ENCODE measurements at places on chromosomes 7 and 10.
A peak's percentile ranks its signal among the peaks of the same experiment; 100 is the strongest.

DNA sequence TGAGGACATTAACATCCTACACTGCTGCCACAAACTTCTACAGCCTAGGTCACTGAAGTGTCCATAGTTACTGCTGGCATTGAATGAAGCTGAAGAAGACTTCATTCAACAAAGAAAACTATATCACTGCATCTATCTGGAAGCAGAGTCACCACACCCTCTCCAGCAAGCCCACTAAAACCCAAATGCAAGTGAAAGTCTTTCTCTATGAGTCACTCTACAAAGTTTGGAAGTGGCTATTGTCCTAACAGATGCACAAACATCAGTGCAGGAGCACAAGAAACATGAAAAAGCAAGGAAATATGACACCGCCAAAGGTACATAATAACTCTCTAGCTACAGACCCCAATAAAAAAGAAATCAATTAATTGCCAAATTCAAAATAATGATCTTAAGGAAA lies 43.5 kb upstream of the CAMK2B start:
- peak; percentile 57 for DNase-seq

DNA sequence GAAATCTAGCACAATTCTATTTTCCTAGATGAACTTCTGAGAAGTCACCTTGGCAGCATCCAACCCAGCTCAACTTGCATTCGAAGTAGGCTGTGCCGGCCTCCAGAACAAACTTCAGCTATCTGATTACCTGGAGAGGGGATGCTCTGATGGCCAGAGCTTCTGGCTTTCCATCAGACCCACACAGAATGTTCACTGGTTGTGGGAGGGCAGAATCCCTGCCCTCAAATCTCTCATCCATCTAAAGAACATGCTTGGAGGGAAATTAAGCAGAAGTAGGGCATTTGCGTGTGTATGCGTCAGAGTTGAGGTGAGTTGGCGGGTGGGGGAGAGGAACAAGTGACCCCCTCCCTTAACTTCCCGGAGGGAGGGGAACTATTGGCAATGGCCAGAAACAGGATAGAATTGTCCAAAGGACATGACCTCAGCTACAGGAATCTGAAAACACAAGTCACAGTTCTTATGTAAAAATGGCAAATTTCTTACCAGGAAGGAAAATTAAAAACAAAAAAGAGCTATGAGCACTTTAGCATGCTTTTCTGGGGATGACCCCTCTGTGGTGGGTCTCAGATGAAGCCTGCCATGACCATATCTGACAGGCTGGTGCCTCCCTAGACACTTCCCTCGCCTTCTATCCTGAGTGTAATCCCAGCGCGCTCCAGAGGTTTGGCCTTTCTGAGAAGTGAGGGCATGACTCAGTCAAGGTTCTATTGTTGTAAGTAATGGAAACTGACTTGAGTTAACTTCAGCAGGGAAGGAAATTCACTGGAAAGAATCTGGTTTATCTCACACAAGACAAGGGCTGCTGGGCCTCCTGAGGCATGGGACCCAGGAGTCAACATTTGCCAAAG lies 278.8 kb downstream of the RPS24 start:
- DNase-seq: no peak

DNA sequence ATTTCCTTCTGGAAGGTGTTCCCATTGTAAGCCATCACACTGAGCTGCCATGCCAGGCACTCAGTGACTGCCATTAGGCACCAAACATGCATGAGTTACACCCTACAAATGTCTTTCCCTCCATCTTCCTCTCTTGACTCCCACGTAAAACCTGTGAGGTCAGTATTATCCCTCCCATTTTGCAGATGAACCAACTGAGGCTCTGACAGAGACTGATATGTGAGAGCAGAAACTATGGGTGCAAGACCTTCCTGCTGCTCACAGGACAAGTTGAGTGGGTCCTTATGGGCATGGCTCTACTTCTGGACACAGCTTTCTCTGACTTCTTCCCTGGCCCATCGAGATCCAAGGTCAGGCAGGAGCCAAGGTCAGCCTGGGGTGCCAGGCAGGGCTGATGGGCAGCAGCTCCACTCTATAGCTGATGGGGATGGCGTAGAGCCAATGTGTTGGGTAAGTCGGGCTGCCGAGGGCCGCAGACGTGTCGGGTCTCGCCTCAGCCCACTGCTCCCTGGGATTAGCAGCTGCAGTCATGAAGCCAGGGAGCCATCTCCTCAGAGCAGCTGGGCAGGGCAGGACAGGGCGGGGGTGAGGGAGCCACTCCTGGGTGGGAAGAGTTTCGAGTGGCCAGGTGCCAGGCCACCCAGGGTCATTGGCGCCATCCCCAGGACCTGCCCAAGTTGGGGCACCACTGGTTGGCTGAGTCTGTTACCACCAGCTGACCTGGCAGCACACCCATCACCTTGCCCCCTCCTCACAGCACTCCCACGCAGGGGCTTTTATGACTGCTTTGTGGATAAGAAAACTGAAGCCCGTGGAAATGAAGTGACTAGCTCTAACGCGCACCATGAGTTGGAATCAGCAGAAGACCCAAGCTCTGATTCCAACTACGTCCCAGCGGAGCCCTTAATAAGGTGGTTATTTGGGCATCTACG lies 117.8 kb upstream of the ZMIZ1 start:
- no peak for DNase-seq

DNA sequence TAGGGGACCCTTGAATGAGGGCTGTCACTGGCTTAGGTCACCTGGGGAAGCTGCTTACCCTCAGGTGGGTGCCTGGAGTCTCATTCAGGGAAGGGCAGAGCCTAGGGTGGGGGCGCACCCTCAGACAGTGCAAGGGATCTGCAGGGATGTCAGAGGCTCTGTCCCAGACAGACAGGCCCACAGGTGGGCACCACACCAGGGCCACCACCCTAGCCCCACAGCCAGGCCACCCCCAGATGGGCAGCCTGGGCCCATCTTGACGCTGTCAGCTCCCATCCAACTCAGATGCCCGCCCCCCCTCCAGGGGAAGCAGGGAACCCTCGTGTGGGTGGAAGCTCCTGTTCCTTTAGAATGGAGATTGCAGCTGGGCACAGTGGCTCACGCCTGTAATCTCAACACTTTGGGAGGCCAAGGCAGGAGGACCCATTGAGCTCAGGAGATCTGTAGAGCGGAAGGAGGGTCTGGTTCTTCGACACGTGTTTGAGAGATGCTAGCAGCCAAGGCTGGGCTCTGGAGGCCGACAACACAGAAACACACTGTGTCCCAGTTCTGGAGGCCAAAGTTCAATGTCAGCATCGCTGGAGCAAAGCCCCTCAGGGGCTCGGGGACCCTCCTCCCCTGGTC lies 58.5 kb upstream of the DNAJB6 start:
- DNase-seq: no peak

DNA sequence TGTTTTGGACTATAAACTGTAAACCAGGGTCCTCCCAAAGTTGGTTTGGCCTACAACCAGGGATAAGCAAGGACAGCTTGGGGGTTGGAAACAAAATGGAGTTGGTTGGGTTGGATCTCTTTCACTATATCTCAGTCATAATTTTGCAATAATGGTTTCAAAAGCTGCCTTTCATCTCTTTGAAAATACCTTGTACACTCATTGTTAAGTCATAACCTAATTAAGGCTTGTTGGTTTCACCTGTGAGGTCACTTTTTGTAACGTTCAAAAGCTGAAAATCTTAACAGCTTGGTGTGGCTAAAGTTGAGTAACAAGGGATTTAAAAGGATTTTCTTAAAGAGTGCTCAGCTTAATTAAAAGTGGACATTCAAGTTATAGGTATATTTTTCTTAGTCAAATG lies 476.1 kb downstream of the IPMK start:
- DNase-seq: no peak

DNA sequence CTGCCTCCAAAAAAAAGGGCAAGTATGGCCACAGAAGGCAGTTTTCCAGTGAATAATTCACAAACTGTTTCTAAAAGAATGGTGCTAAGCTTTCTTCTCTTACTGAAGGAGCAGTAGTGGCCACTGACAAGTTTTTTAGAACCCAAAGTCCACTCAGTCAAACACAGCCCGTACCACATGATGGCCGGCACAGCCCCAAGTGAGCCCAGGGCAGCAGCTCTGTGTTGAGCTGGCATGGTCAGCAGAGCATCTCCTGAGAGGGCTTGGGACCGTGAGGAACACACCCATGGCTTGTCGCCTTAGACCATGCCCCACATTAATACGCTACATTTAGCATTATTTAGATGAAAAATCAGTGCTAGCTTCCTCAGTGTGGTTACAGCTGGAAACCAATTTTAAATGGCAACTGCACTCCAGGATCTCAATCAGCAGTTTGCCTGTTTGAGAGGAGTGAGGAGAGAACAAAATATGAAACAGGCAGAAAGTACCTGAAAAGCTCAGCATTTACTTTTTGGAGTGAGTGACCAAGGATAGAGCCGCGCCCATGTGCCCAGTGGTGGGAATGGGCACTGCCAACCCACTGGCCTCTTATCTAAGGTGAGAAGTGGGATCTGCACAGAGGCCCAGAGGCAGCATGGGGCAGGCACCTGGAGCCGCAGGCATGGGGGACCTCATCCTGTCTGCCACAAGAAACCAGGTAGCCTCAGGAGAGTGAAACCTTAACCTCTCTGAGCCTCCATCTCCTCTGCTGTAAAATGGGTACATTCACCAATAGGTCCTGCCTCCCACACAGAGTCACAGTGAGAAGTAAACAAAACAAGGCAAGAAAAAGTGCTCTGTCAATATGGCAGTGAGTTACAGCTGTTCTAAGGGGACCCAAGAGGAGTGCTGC lies 17.4 kb downstream of the PSAP start:
- no peak for DNase-seq

DNA sequence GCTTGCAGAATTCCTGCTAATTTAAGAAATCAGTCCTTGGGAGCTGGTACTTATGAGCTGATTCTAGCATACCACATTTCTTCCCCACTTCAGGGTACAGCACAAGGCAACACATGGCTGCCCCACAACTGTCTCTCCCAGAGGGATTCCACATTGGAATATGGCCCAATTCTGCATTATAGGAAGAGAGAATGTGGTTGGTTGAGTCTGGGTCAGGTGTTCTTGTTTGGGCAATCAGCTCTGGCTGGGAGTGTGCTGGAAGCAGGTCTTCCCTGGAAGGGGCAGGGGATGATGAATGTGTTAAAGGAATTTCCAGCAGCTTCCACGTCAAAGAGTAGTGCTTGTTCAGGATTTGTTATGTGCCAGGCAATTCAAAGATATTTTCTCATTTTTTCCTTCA lies 95.7 kb downstream of the BUB3 start:
- no peak for DNase-seq

DNA sequence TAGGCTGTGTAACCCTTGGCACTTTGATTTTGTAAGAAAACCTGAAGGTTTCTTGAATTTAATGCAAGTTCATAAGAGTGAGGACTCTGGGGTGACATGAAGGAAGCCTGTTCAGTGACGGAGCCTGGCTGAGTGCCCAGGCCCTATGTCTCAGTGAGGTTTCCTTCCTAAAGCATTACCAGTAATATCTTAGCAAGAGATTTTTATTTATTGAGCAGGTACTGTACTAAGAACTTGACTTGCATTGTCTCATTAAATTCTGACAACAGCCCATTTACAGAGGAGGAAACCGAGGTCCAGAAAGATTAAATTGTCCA lies 197.2 kb downstream of the HECW1 start:
- DNase-seq: no peak

DNA sequence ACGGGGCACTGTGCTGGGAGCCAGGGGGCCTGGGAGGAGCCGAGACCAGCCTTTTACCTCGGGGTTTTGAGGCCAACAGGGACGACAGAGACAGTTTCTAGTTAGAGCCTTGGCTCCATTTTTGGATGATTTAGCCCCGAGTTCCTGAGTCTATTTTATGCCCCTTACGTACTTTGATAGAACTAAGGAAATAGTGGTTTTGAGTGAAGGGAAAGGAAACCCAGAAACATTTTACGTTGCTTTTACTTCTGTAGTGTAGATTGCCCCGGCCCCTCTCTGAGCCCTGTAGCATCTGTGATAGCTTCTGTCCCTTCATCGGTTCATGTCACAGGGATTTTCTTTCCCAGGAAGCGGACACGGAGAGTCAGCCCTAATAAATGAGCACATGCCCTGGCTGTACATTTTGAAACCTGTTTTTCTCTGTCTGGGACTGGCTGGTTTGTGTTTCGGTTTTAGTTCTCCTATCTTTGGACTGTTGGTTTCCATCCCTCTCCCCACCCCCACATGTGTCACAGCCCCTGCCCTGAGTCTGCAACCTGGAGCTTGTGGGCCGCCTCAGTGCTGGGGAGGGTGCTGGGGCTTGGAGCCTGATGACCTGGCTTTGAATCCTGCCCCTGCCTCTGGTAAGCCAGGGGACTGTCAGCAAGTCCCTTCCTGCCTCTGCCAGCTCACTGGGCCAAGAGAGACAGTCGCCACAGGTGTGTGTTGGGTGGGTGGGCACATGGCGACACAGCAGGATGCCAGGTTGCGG lies 6.9 kb upstream of the ORAI2 start:
- no peak for DNase-seq

DNA sequence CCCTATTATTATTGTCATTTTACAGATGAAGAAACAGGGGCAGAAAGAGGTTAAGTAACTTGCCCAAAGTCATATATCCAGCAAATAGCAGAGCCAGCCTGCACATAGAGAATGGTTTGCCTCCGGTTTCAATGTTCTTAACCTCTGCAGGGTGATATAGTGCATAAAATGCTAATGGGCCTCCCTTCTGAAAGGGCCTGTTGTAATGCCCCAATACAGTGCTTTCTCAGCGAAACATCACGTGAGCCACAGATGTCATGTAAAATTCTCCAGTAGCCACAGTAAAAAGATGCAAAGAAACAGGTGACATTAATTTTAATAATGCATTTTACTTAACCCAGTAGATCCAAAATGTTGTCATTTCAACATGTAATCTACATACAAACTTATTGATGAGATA lies 38.1 kb downstream of the LRGUK start:
- DNase-seq: no peak

DNA sequence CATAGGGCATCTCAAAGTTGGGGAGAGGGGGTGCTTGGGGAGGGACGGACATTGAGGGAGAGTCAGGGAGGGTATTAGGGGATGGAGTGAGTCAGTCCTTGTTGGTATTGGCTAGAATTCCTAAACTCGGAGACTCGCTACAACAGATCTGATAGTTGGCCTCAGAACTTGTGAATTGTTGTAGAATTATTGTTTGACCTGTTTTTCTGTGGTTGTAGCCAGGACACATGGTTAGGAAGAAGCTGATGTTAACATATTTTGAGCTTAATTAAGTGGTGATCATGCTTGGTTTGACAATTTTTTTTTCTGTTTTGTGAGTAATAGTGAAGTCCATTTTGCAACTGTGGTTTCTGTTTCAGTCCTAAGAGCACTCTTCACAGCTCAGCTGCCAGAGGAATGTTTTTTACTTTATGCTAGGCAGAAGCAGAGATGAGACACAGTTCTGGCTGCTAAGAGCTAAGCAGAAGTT lies 1190.3 kb upstream of the C7orf33 start:
- peak; percentile 42 for DNase-seq

Data from EL (cell line).